ENCODE measurements at places on chromosomes 13 and 19.

DNA sequence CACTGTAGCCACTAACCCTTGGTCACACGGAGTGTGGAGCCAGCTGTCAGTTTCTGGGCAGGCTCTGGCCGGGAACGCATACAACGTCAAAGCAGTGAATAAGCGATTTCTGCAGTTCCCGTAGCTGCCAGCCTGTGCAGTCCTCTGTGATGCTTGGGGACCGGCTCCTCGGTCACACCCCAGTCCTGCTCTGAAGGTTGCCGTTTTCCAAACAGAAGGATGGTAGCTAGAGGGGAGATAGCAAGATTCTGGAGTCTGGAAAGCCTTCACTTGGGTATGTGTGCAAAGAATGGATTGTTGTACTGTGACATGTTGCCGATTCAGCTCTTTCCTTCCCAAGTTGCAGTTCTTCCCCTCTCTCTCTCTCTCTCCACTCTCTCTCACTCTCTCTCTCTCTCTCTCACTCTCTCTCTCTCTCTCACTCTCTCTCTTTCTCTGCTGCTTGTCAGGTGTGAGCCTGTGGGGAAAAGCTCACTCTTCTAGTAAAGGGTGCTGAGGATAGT lies 38.7 kb upstream of the C1QTNF9 start:
- no peak for DNase-seq

GRCh38 chr13:114126789-114127472 lies 5.5 kb downstream of the RASA3 start:
- DNase-seq, result no peak

- DNase-seq, result no peak
These were observed 51.6 kb downstream of the TMEM255B start for GRCh38 chr13:113810640-113811039.

GRCh38 chr19:3270902-3271301 lies 46.4 kb downstream of the CELF5 start:
- DNase-seq, result no peak

- no peak for DNase-seq
These were observed 236.3 kb downstream of the SLC7A1 start for GRCh38 chr13:29359181-29359580.

GRCh38 chr13:110319397-110319773 lies 12.3 kb downstream of the COL4A2 start:
- no peak for DNase-seq

DNA sequence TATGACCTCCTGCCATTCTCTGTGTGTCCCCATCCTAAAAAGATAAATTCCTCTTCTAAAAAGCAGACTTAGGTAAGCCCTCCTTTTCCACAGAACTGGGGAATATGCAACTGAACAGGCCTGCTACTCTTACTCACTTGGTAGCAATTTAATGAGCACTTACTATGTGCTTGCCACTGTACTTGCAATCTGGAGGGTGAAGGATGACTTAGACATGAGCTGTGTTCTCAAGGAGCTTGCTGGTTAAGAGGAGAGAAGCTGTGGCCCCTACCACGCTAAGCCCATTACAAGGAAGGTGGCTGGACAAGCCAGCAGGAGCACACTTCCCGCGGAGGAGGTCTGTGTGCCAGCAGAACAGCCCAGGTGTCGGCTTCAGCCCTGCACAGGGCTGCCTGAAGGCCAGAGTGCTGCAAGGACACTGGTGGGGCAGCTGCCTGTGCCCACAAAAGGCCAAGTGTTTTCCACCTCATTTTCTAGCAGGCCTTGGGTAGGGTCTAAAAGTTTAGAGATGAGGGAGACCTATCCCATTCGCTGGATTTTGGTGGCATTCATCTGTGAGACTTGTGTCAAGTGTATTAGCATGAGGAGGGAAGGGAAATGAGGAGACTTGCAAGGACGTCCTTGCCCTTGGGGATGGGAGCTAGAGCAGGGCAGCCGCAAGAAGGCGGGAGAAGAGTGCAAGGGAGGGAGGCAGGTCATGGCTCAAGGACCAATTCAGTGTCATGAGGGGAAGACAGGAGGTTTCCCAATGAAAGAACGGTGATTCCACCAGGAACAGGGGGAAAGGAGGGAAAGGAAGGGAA lies 52.0 kb downstream of the COL4A1 start:
- no peak for DNase-seq

- DNase-seq, result no peak
These were observed 475 bp upstream of the ZC3H4 start for GRCh38 chr19:47113850-47114651.

- DNase-seq, result no peak
These were observed 616 bp downstream of the TSHZ3 start for GRCh38 chr19:31348481-31349159.

- DNase-seq, result no peak
These were observed 721.1 kb downstream of the EFNB2 start for GRCh38 chr13:105814219-105814901.

GRCh38 chr13:50805805-50806204 lies 37.7 kb downstream of the DLEU7 start:
- no peak for DNase-seq

DNA sequence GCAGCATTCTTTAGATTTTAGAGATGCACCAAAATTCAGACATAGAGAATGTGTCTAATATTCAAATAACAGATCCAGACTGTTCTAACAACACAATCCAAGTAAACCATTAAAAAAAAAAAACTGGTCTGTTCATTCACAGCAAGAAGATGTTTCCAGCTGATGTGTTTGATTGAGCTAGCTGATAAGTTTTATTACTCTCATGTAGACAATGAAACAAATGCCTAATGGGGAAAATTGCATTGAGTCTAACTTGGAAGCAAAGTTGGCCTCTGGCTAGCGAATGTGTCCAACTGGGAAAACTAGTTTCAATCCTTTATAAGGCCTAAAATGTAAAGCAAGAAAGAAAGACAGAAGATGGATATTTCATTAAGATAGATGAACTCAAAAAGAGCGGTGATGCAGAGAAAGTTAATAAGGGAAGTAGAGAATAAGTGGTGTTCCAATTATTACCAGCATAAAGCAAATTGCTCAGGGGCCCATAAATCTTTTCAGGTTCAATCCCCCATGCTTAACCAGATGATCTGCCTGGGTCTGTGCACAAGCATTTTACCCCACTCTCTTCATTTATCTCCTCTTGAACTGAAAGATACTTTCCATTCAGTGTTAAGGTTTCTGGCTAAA lies 54.2 kb downstream of the PCDH9 start:
- no peak for DNase-seq

DNA sequence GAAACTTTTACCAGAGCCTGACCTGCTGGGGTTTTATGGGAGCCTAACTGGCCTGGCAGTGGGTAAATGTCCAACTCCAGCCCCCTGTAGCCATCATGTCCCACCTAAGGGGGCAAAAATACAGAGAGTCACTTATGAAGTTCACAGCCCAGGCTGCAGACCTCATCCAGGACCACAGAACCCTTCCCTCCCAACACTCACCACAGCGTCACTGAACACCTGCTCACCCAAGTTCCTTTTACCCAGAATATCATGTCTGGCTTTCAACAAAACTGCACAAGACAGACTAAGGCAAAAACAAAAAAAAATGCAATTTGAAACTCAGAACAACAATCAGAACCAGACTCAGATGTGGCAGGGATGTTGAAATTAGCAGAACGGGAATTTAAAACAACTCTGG lies 6.4 kb downstream of the CEACAM3 start:
- no peak for DNase-seq

DNA sequence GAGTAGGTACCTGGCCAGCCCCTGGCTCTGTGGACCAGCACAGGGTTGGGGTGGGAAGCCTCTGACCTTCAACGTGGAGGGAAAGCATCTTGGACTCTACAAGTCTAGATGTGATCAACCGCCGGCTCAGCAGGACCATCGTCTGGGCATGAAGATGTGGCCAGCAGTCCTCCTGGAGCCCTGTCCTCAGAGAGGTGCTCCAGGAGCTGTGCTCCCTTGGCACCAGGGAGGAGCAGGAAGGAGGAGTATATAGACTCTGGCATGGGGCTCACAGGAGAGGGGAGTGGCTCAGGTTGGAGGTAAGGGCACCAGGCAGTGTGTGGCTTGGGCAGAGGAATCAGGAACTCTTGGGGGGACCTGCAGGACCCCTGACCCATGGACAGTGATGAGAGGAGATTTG lies 18.3 kb upstream of the ISYNA1 start:
- DNase-seq, result no peak

DNA sequence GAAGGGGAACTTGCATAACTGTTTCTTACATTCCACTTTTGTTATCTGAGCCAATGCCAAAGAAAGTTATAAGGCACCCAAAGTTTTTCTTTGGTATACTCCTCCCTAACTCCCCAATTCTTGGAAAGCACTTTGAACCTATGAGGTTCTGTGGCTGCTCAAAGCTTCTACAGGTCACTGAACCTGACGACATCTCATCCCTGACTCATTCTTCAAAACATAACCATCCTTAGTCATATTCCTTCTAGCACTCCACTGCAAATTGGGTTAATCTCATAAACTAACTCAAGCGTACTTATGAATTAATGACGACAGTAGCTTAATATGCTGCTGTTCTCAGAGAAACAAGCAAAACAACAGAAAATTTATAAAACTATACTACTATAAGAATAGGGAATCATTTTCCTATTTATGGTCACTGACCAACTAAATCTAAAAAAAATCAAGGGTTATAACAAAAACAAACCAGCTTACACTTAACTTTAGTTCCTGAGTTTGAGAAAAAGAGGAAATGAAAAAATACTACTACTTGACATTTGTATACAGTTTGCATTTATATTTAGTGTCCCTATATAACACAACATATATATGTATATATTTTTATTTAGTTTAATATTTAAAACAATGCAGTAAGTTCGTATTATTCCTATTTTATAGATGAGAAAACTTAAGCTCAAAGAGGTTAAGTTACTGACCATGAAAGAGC lies 69.1 kb downstream of the CAB39L start:
- no peak for DNase-seq

- DNase-seq, result no peak
These were observed 58.1 kb downstream of the KCNRG start for GRCh38 chr13:50073340-50073739.

DNA sequence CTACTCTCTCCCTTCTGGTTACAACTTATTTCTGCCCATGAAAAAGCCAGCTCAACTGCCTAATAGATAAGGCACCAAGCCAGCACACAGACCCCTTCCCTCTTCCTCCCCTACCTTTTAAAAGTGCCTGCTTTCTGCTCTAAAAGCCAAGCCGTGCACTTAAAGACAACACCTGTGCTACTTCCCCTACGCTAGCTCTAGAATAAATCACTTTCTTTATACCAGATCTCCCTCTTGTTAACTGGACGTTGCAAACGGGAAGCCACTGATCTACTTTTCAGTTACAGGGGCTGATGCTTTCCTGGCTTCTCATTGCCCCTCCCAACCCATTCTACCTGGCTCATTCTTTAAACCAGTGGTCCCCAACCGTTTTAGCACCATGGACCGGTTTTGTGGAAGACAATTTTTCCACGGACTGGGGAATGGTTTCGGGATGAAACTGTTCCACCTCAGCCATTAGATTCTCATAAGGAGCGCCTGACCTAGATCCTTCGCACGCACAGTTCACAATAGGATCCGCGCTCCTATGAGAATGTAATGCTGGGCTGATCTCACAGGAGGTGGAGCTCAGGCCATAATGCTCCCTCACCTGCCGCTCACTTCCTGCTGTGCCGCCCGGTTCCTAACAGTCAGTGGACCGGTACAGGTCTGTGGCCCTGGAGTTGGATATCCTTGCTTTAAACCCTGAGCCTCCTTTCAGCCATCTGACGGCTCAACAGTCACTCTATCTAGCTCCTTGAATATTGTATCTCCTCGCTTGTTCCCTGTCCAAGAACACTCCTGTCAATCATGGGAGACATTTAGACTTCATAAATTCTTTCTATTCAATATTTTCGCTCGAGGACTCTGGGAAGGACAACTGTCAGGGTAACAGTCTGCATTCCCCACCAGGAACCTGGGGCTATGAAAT lies 841 bp upstream of the ZNF223 start:
- DNase-seq, result no peak

DNA sequence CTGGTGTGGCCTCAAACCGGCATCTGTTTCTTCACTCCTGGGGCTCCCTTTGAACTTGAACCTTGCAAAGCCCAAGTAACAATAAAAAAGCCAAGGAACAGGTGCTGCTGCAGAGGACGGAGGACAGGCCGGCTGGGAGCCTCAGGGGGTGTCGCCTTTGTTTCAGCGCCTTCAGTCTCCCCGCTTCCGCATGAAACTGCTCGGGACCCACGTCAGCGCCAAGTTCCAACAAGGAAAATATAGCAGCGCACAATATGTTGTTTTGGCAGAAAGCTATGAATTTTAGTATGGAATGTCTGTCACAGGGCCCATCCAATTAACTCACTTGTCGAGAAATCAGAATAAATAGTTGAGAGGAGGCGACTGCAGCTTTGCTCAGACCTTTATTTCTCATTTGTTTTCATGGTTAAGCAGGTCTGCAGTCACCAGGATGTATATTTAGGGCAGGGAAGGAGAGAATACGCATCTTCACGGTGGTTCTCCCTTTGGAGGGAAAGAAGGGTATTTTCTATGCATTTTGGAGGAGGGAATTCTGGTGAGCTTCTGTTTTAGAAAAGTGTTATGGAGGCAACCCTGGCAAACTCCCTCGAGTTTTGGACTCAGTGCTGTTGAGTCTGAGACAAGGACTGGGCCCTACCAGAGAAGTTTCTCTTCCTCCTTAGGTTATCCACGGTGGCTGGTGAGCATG lies 34.3 kb upstream of the MEDAG start:
- DNase-seq, result no peak

DNA sequence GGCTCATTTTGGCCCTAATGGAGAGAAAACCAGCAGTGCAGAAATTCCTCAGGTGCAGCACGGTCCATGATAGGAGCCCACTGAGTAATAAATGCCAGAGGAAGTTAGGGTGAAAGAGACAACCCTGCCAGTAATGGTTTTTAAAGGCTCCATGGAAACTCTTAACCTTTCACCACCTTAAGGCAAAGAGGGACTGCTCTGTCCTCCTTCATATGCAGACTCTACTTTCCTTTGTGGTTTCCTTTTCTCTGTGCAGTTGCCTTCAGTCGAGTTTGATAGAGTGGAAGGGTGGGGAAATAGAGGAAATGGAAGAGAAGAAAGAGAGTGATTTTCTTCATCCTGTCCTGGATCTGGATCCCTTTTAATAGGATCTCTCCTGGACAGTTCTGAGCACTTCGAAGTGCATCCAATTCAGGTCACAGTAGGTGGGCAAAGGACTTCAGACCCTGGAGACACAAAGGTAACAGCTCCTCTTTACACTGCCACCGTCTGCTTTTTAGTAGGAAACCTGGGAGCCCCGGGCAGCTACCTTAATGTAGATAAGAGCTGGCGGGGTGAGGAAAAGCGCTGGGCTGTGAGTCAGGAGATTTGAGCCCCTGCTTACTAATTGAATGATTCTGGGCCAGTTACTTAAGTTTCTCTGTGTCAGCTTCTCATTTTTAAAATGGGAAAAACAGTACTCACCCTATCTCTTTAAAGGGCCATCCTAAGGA lies 294.8 kb downstream of the KCNRG start:
- DNase-seq, result no peak

Data from vagina (tissue), 2 donors.